ENCODE measurements at places on chromosomes 7 and 10. TPM values are rescaled to one million over a fixed set of nuclear protein-coding genes. Genes with fewer than 3 reads are reported as not detected.

DNA sequence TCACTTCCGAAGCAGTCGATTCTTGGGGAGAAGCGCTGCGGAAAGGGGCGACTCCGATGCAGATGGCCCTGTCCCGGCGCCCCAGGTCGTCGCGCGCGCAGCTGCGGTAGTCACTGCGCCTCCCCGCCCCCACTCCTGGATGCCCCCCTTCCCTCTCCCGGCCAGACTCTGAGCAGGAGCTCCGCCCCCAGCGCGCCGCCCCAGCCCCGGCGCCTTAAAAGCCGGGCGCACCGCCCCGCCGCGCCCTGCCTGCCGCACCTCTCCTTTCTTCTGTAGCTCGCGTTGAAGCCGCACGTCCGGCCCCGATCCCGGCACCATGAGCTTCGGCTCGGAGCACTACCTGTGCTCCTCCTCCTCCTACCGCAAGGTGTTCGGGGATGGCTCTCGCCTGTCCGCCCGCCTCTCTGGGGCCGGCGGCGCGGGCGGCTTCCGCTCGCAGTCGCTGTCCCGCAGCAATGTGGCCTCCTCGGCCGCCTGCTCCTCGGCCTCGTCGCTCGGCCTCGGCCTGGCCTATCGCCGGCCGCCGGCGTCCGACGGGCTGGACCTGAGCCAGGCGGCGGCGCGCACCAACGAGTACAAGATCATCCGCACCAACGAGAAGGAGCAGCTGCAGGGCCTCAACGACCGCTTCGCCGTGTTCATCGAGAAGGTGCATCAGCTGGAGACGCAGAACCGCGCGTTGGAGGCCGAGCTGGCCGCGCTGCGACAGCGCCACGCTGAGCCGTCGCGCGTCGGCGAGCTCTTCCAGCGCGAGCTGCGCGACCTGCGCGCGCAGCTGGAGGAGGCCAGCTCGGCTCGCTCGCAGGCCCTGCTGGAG lies at the start of gene INA:
Gene INA, plus strand, starts transcription at position 243 of the 817 bp plus-strand sequence. Its CDS starts 74 bp downstream, at position 317.
- DNase-seq, result no peak

NEURL1 gene
- total RNA-seq, result 1.0 TPM

DNA sequence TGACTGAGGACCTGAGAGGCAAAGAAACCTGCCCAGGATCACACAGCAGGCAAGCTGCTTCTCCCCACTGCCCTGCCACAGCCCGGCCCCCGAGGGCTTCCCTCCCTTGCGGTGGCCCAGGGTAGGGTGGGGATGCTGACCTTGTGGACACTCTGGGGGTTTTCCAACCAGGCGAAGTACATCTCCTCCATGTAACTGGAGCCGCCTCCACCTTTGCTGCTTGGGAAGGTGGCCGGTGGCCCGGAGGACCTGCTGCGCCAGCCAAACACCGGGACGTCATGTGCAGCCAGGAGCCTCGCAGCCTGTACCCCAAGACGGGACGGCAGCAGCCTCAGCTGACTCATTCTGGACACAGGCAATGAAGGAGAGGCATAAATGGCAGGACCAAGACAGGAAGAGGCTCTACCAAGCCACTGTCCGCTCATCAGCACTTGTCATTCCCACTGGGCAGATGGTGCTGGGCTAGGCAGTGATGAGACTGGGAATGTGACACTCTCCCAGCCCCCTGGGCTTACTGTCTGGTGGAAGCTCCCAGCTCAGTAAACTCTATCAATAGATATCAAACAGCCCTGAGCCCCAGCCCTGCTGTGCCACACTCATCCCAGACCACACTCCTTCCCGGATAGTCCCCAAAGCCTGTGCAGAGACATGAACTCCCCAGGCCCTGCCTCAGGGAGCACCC lies 3.7 kb downstream of the OGDHL start:
- DNase-seq, result no peak

AKR1D1 gene
- total RNA-seq, result 247 TPM

DNA sequence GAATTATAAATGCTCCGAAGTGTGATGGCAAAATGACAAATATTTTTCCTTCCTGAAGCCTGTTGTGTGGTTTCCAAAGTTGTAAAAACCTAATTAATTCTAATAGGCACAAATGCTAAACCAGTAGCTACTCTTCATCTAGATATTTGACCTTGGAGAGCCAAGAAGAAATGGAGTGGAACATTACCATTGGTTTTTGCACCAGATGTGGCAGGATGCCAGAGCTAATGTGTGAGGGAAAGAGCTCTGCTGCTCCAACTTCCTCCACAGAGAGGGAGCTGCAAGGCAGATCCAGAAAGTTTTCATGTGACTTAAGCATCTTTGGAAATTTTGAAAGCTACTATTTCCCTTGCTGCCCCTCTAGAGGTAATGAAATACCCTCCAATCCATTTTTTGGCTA lies 65.1 kb upstream of the HPS1 start:
- no peak for DNase-seq

CCDC126 gene
- 6.8 TPM for total RNA-seq

DNA sequence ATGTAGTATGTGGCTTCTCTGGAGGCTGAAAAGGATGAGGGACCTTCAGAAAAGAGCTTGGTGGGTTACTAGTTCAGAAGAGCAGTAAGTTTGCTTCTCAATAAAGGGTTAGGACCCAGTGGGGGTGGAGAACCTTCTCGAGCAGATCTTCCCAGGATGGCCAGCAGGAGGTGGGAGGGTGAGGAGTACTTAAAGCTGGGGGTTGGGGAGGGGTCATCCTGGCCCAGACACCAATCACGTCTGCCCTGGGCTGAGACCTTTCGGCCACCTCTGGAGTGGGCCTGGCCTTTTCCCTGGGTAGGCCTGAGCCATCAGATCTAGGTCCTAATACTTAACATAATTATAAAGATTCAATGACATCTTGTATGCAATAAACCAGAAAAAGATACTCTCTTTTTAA lies 149.0 kb upstream of the TCF7L2 start:
- no peak for DNase-seq

- DNase-seq, result no peak
Measured at GRCh38 chr7:2544541-2545188, 10.7 kb downstream of the BRAT1 start.

- DNase-seq, result no peak
Measured at GRCh38 chr7:12281038-12281437, 69.9 kb downstream of the TMEM106B start.

TMEM196 gene
- total RNA-seq, result not detected

GRCh38 chr10:92486637-92487036 lies 87.3 kb downstream of the IDE start:
- DNase-seq, result no peak

GRCh38 chr7:43021431-43021830 lies 89.3 kb downstream of the MRPL32 start:
- no peak for DNase-seq

LRRTM3 gene
- not detected for total RNA-seq

INHBA gene
- total RNA-seq, result 1.8 TPM

IL6 gene
- total RNA-seq, result not detected

DNA sequence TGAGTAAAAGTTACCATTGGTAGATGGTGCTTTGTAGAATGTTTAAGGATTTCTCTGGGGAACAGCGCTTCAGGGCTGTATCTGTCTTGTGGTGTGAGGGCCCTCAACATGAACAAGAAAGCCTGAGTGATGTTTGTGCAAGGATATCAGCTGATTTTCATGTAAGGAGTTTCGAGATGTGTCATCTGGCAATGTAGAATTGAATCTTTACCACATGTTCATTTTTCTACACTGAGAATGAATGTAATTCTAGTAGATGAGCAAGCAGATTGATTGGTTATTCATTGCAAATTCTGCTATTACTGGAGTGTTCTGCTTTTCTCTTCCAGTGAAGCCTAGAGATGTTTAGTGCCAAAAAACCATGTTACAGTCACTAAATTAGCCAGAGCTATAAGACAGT lies 87.7 kb downstream of the ST7 start:
- DNase-seq, result no peak

AGR3 gene
- not detected for total RNA-seq

CTAGE4 gene
- 3.2 TPM for total RNA-seq

DYNC1I1 gene
- total RNA-seq, result 0.49 TPM

DNA sequence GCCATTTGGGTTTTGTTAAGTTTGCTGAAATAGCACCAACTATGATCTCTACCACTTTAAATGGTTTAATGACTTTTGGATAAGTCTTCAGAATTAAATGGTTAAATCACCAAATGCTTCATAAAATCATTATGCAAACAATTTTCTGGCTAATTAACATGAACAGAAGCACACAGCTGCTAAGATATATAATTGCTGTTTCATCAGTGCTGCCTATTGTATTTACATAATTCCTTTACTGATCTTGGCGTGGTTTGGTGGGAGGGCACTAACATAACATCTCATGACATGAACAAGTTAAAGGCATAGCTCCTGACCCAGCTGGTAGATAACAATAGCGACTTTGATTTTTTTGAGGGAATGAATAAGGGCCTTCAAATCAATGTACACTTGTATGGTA lies 94.1 kb downstream of the FZD1 start:
- no peak for DNase-seq

DNA sequence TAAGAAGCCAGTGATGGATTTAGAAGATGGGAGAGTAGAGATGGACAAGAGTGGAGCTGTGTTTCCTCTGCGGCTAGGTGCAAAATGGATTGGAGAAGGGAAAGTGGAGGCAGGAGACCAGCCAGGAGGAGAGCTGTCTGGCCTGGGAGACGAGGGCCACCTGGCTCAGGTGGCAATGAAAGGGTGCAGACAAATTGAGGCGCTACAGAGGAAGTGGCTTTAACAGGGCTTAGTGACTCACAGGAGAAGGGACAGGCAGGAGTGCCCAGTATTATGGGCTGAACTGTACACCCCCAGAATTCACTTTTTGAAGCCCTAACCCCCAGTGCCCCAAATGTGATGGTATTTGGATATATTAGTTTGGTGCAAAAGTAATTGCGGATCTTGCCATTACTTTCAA lies 65.6 kb upstream of the DUSP5 start:
- DNase-seq, result no peak

OGDHL gene
- 79.3 TPM for total RNA-seq

- no peak for DNase-seq
Measured at GRCh38 chr10:101215397-101216206, 13.7 kb downstream of the LBX1 start.

- DNase-seq, result no peak
Measured at GRCh38 chr10:13784067-13784466, 197.3 kb downstream of the PRPF18 start.

- DNase-seq, result no peak
Measured at GRCh38 chr7:68038621-68039314, 1042.1 kb downstream of the TYW1 start.

MBLAC1 gene
- 1.9 TPM for total RNA-seq

PTPRN2 gene
- total RNA-seq, result 0.66 TPM

TRIM50 gene
- not detected for total RNA-seq

DNA sequence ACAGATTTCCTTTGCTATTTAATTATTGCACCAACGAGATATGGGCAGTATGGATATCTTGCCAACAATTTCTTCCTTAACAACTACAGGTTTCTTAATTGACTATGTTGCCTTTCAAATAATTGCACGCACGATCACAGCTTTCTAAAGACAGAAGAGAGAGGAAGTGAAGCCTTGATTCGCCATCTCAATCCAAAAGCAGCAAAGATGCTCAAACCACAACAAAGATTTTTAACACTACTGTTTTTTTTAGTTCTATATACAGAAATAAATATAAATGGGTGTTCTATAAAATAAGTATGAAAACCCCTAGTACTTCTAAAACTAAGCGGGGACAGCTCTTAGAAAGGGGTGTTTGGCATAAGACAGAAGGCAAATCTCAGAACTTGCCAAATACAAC lies 251.3 kb downstream of the SFMBT2 start:
- DNase-seq, result no peak

GRCh38 chr7:121739465-121739864 lies 133.5 kb upstream of the PTPRZ1 start:
- DNase-seq, result no peak

MMRN2 gene
- 7.6 TPM for total RNA-seq

FFAR4 gene
- 0.19 TPM for total RNA-seq

MMP21 gene
- total RNA-seq, result not detected

DNA sequence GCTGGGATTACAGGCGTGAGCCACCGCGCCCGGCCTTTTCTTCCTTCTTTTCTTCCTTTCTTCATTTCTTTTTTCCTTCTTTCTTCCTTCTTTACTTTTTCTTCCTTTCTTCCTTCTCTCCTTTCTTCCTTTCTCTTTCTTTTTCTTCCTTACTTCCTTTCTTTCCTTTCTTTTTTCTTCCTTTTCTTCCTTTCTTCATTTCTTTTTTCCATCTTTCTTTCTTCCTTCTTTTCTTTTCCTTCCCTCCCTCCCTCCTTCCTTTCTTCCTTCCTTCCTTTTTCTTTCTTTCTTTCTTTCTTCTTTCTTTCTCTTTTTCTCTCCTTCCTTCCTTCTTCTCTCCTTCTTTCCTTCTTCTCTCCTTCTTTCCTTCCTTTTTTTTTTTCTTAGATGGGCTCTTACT lies 47.0 kb upstream of the CUX1 start:
- DNase-seq, result no peak

DNA sequence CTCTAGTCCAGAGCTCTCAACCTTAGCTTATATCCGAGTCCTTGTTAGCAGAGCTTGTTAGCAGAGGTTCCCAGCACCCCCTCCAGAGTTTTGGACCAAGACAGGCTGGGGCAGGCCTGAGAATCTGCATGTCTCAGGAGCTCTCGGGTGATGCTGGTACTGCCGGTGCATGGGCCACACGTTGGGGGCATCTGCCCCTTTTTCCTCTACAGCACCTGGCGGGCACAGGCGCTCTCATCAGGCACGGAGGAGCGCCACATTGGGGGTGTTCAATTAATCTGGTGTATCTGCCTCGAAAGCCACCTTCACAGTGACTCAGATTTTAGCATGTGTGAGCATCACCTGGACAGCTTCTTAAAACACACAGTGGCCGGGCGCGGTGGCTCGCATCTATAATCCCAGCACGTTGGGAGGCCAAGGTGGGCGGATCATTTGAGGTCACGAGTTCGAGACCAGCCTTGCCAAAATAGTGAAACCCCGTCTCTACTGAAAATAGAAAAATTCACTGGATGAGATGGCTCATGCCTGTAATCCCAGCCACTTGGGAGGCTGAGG lies 117.7 kb downstream of the ELFN1 start:
- no peak for DNase-seq

DNA sequence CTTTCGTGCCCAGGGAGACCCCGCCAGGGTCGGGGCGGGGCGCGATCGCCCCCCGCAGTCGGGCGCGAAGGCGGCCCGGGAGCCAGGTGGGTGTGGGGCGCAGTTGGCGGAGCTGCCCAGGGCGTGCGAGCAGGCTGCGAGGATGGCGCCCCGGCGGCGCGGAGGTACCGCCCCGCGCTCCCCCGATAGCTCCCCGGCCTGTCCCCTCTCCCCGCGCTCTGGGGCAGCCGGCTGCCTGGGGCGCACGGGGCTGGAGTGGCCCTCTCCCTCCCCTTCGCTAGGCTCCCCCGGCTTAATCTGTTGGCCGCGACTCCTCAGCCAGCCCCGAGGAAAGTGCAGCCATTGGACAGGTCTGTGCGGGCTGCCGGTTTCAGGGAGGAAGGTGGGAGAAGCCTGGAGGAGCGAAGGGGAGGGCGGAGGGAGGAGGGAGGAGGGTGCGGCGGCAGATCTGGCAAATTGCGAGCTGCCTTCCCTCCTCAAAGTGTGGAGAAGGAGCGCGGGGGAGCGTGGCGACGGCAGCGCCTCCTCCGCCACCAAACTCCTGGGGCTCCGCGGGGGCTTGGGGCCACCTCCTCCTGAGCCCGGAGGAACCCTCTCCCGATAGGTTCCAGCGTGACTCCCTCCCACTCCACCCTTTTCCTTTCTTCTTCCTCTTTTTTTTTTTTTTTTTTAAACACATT lies 361 bp upstream of the PLXDC2 start:
- peak; percentile 71 for DNase-seq

Measured in right lobe of liver (tissue), 6 donors.